Activated T-cell treated with anti-CD3 and anti-CD28 coated beads, Interleukin-2, amount 50 U/mL, for 24 hours (primary cell): ENCODE measurements at places on chromosomes 2 and 18.
A peak's percentile ranks its signal among the peaks of the same experiment; 100 is the strongest.

- no peak for DNase-seq
Observed at GRCh38 chr2:98029718-98030222, 34.0 kb upstream of the TMEM131 start.

DNA sequence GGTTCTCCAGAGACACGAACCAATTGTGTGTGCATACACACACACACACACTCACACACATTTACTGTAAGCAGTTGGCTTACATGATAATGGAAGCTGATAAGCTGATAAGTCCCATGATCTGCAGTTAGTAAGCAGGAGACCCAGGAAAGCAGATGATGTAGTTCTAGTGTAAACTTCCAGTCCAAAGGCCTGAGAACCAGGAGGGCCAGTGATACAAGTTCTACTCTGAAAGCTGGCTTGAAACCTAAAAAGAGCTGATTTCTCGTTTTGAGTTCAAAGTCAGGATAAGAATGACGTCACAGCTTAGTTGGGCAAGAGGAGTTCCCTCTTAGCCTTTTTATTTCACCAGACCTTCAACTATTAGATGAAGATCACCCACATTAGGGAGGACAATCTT lies 558.8 kb upstream of the PIK3C3 start:
- DNase-seq: no peak

DNA sequence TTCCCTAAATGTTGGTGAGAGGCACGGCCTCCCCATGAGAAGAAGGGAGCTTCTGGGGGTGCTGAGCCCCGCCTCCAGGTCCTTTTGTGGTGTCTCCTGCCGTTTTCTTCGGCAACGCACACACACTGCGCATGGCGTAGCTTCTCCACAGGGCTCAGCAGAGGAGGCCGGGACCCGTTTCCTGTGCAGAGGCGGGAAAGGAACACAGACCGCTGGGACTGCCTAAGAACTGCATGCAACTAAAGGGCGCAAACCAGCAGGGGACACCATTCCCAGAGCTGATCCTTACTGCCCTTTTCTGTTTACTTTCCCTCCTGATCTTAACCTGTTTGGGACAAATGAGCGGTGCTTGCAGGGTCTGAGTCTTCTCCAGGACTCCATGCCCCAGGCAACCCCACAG lies 90.3 kb upstream of the CAPN13 start:
- DNase-seq: no peak

GRCh38 chr2:23380562-23381065 lies 4.4 kb upstream of the KLHL29 start:
- DNase-seq: peak; percentile 55
